ENCODE measurements at places on chromosomes 11 and 22.

- DNase-seq, result no peak
These were observed 4.0 kb upstream of the NRXN2 start for GRCh38 chr11:64726867-64727530.

DNA sequence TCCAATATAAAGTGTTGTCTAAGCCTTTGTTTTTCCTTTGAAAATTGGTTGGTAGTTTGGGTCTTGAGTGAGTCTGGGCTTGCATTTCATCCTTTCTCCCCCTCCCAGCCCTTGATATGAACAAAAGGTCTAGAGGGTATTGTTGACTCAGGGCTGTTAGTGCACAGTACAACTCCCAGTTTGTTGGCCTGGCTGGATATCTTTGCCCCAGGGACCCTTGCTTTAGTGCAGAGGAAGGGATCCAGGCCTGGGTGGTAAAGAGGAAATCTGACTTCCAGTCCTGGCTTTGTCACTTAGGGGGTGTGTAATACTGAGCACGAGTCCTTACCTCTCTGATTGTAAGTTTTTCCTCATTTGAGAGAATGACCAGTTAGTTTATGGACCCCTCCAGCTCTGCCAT lies 330.4 kb downstream of the TMEM135 start:
- no peak for DNase-seq

- DNase-seq, result no peak
These were observed 16.6 kb downstream of the APIP start for GRCh38 chr11:34899633-34900016.

DNA sequence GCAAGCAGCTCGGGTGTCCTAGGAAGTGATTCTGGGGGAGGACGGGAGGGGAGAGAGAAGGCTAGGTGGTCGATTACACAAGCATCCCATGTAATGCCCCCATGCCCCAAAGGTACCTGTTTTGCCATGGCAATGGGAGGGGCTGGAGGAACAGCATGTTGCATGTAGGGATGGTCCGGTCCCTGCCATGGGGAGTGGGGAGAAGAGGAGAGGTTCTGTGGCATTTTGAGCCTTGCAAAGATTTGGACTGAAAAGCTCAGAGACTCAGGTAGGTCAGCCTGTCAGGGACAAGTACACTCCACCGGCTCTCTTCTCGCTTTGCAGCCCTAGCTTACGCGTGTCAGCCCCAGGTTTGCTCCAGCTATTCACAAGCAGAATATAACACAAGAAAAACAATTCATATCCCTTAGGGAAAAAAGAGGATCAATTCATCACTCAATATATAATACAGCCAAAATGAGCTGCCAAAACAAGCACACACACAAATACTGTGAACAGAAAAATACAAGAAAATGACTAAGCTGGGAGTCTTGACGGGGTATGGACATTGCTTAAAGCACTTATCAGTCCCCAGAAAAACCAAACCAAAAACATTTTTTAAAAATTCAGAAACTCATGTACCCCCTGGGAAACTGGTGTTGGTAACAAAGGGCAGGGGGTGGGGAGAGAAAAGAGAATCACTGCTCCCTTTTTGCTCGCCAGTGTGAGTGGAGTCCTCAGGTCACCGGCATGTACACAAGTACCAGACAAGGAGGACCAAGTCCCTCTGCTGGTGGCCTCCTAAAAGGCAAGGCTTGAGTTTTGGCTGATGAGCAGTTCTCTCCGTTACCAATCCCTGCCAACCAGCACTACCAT lies 21.6 kb downstream of the APOL5 start:
- no peak for DNase-seq

DNA sequence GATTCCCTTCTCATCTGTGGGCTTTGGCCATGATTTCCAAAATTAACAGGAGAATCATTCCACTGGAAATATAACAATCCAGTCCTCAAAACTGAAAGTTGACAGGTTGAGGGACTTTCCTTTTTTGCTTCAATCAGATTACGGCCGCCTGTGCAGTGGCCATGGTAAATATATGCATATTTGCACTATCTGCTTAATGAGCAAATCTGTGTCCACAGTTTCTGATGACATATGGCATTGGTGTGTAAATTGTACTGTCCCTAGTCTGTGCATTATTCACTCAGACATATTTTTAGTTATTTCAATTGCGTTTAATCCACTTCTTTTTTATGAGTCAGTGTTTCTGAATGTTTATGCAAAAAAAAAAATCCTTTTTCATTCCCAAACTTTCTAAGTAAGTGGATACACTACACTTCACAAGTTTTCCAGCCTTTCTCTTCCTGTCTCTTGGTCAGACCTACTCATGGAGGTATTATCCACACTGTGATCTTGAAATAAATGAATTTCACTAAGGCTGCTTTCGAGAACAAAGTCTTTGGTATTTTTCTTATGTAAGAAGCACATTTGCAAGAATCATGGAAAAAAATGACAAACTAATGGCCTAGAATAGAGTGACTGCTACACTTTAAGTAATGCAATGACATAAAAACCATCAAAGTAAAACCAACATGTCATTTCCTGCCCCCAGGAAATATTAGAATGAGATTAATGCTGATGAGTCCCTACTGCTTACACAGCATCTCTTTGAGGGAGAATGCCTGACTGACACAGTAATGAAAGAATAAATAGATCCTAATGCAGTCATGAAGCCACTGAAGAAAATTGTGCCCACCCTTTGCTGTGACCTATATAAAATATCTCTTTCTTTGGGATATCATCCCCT lies 76.4 kb upstream of the MTNR1B start:
- DNase-seq, result no peak

GRCh38 chr11:33478111-33478573 lies 221.0 kb downstream of the HIPK3 start:
- DNase-seq, result no peak

DNA sequence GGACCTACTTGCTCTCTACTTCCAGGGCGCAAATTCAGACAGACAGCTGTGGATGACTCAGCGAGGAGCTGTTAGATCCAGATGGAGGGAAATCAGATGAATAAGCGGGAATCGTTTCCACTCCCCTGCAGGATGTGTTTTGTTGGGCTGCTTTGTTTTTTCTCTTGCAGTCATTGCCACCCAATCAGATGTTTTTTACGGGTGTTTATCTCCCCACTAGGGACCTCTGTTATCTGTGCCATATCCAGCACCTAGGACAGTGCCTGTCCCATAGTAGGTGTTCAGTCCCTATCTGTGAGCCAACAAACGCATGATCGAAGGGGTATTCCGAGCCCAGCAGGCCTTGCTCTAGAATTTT lies 51.1 kb upstream of the PARVG start:
- no peak for DNase-seq

GRCh38 chr22:49197986-49198704 lies 629.5 kb downstream of the BRD1 start:
- no peak for DNase-seq

GRCh38 chr11:69409812-69410645 lies 71.4 kb upstream of the LINC01488 start:
- DNase-seq, result no peak

GRCh38 chr22:45083659-45084305 lies 74.0 kb upstream of the PHF21B start:
- no peak for DNase-seq

DNA sequence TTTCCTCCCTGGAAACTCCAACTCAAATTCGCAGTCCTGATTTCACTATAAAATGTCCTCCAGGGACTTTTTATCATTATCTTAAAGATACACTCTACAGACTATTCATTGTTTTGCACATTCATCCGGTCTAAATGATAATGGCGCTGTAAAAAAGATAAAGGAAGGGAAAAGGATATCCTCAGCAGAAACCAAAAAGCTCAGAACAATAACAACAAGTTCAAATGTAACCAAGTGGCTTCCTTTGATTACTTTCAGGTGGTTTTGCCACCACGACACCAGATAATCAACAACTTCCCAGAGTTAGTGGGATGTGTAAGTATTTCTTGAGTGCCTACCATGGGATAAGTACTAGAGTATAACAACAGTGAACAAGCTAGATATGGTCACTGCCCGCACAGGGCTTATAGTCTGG lies 26.3 kb downstream of the PRCP start:
- DNase-seq, result no peak

GRCh38 chr22:25818541-25818940 lies 76.6 kb downstream of the MYO18B start:
- no peak for DNase-seq

GRCh38 chr22:38485783-38486182 lies 17.9 kb downstream of the KDELR3 start:
- DNase-seq, result no peak

DNA sequence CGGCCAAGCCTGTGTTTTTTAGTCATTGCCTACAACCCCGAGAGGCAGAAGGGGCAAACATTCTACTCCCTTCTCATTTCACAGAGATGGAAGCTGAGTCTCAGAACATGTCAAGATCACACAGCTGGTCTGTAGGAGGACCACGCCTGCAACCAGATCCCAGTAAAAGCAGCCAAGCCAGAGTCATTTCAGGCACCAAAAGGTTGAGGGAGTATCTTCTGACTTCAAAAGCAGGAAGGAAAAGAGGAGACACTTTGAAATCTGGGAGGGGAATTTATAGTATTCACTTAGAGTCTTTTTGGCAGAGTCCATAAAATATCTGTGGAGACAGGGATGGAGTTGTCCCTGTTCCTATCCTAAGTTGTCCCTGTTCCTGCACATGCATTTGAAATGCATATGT lies 17.9 kb upstream of the ZDHHC13 start:
- DNase-seq, result no peak

- no peak for DNase-seq
These were observed 113.5 kb downstream of the MN1 start for GRCh38 chr22:27687984-27688545.

- DNase-seq, result no peak
These were observed 326.5 kb downstream of the LARGE1 start for GRCh38 chr22:33593818-33594217.

DNA sequence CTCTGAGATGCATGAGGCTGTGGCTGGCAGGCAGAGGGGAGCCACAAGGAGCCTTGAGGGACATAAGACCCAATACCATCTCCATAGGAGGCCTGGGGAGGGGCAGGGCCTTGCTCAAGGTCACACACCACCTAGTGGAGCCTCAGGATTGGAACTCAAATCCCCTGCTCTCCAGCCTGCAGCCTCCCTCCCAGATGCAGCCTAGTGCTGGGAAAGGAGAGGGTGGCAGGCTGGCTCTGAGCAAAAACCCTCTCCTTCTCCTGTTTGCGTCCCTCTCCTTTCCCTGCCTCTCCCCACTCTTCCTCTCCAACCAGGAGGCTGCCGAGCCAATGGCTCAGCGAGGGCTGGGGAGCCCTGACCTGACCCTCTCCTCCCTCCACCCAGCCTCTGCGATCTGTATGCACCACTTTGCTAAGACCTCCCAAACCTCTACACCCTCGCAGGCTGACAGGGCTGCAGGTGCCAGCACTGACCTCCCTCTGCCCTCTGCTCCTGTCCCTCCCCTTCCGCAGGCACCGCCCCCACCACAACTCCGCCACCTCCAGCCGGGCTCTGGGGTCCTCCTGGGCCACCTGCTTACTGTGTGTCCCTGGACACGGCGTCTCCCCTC lies 14.7 kb downstream of the IGLL1 start:
- no peak for DNase-seq

DNA sequence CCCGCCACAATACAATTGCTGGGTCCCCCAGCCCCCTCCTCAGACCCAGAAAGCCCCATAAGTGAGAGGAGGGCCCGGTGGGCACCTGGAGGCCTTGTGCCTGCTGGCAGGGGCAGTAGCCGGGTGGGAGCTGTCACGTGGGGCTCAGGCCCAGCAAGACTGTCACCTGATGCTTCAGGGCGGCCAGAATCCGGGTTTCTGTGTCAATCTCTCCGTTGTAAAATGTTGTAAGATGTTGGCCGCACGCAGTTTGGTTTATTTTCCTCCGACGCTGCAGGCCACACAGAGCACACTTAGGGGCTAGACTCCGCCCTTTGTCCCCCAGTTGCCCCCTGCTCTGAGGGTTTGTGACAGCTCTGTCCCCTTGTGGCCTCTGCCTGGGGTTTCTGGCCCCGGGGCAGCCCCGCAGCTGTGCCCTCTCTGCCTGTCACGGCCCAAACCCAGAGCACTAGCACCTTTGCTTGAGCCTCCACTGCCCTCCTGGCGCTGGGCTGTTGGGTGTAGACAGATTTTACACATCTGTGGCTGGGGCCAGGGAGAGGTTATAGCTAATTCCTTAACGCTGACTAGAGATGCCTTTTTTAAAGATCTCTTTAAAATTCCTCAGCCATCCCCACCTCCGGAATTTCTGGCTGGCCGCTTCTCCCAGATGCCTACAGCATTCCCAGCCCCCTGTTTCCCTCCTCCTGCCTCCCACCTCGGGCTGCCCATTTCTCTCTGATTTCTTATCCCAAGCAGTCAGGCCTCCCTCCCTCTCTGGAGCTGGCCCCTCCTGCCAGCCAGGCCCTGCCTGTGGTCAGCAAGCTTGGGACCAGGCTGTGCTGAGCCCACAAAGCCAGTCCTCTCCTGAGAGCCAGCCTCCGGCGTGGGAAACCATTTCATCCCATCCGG lies 3.2 kb upstream of the PRR5 start:
- DNase-seq, result no peak

GRCh38 chr22:17264321-17265052 lies 45.3 kb upstream of the ADA2 start:
- no peak for DNase-seq

DNA sequence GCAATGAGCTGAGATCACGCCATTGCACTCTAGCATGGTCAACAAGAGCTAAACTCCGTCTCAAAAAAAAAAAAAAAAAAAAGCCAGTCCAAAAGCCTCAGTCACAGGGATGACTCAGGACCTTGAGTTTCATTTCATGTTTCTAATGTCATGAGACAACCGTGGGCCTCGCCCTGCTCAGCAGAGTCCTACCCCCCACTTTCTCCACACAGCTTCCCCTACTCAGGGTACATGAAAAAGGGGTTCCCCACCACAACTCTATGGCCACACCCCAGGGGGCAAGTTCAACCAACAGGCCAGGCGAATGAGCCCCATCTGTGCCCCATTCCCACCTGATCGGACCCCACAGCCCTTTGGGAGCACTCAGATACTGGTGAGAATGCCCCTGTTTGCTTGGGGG lies 24.3 kb upstream of the ADA2 start:
- DNase-seq, result peak; percentile 78

DNA sequence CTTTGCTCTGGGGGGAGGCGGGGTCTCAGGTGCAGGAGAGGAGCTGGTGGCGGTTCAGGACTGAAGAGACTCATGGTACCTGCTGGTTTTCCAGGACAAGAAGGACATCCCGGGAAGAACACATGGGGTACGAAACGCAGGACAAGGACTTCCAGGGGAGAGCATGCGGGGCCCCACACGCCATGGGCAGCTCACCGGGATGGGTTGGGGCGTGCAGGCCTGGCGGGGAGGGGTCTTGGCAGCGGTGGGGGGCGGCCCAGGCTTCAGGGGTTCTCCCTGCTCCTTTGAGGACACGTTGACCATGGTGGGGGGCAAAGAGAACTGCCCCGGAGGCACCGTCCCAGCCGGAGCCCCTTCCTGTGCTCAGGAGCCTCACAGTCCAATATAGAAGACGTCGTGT lies 673.2 kb downstream of the BRD1 start:
- DNase-seq, result no peak

- no peak for DNase-seq
These were observed 447.3 kb downstream of the NTM start for GRCh38 chr11:131817687-131818188.

GRCh38 chr22:44801476-44801875 lies 49.1 kb downstream of the ARHGAP8 start:
- DNase-seq, result no peak

DNA sequence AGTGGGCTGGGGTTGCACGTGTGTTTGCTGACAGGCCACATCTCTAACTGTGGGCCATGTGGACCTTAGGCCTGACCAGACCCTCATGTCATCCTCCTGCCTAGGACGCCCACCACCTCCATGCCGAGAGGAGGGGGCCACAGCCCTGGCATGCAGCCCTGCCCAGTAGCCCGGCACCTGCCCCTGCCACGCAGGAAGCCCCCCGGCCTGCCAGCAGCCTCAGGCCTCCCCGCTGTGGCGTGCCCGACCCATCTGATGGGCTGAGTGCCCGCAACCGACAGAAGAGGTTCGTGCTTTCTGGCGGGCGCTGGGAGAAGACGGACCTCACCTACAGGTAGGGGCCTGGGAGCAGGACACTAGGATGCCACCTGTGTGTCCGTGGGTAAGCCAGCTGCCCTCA lies 6.4 kb downstream of the MMP11 start:
- no peak for DNase-seq

All from GM13977 (cell line).